ENCODE measurements at places on chromosomes 2 and 18. TPM values are rescaled to one million over a fixed set of nuclear protein-coding genes. Genes with fewer than 3 reads are reported as not detected.

GRCh38 chr2:69381337-69381737 is 5.7 kb downstream of the GFPT1 start:
- DNase-seq, result no peak

DNA sequence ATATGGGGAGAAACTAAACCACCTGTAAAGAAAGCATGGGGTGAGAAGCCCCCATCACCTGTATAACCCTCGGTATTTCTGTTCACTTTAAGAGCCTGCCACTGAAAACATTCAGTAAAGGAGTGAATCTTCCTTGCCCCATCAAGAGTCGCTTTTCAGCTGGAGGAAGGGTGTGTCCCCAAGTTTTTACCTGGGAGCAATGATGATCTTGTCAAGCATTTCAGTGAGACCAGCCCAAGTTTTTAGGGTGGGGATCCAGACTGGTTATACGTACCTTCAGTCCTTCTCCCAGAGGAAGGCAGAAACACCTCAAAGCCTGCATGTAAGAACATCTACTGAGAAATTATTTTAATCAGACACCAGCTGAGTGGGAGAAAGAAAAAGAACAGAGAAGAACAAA is at the start of gene DSG1:
TSS of gene DSG1 (plus strand) at position 301 of the 400 bp plus-strand sequence. CDS start 141 bp downstream, outside the sequence.
- no peak for DNase-seq

DNA sequence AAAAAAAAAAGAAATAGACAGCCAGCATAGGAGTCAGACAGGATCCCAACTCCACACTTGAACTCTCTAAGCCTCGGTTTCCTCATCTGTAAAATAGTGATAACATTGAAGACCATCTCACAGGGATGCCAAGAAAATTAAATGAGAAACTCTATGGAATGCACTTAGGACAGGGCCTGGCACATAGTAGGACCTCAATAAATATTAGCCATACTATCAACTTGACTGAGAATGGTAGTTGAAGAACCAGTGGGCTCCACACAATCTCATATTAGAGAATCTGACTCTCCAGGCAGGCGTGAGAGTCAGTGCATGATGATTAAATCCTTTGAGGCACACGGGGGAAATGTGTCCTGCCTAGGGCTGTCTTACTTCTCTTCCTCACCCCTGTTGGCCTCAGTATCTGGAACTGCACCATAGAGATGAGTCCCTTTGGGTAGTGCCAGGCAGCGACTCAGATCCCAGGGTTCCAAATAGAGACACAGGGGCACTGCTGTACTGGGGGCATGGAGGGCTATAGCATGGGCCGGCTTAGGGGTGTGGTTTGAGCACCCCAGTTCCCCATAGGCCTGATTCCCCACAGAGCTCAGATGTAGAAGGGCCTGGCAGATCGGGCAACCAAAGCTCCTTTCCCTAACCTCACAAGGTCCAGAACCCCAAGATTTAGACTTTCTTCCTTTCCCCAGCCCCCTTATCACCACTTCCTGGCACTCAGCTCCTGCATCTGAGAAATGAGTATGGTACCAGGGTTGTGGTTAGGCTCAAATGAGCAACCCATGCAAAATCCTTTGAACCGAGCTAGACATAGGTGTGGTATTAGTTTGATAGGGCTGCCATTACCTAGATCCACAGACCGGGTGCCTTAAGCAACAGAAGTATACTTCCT is 51.3 kb upstream of the CAB39 start:
- no peak for DNase-seq

LRRTM1 gene
- total RNA-seq, result 0.63 TPM

DNA sequence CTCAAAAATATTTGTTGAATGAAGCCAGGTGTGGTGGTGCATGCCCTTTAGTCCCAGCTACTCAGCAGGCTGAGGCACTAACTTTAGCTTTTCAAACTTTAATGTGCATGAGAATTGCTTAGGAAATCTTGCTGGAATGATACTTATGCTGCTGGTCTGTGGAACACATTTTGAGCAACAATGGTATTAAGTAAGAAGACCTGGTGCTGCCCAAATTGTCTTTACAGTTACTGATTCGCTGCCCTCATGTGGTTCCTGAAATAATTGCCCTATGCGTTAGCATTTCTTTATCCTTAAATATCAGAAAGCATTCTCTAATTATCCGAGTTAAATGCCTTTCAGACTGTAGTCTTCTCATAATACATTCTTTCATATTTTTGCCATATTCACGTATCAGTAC is 76.0 kb upstream of the SESTD1 start:
- no peak for DNase-seq

AMER3 gene
- total RNA-seq, result 0.42 TPM

DNA sequence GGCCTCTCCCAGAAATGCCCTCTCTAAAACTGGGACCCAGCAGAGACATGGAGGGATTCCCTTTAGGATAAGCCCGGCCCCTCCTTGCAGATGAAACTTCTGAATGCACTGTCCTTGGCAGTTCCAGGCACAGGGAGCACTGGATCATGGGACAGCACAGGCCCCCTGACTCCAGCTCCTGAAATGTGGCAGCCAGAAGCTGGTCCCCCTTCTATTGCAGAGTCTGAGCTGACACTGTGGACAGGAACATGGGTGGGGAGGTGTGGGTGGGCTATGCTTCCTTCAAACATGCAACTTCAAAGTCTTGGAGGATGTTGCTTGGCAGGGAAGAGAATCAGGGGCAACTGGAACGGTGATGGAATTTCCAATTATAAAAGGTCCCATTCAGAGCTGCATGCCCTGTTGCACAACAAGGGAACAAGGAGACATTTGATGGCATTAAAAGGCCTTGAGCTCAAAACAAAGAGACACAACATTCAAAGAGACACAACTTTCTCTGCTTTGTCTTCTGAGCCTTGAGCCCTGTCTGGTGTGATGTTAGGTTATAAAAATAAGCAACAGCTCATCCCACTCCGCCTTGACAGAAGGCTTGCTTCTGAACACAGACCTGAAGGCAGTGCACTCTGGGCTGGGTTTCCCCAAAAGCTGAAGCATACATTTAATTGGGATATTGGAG is 239.0 kb downstream of the OSR1 start:
- DNase-seq, result no peak

DNA sequence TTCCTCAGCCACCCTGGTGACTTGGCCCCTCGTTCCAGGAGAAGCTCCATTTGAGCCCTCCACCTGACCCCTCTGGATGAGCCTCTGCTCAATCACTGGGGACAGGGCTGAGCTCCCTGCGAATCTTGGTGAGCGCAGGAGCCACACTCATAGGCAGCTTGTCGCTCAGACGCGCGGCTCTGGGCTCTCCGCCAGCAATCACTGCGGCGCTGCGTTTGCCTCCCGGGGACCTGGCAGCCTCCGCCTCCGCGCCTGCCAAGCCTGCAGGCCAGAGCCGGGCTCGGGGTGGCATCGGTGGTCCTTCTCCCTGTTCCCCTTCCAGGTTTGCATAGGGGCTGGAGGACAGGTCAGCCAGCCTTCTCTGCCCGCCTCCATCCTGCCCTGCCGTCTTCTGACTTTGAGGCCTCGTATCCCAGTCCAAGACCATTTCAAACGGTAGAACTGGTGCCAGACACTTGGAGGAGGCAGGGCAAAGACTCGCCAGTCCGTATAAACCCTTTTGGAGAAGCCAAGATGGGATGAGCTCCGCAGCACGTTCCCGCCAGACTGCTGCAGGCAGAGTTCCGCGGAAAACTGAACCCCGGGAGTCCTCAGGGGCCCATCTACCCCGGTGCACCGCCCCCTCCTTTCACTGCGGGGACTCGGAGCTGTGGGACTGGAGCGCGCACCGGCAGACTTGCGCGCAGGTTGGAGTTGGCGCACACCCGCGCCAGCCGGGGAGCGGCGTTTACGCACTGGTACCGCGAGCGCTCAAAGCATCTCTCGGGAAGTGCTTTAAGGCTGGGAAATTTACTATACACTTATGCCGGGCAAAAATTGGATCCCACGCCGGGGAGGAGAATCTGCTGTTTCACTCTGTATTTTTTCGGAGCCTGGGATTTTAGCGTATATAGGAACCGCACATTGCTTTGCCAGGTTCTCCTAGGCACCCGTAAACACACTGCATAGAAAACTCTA is 1.1 kb upstream of the TACR1 start:
- DNase-seq, result no peak

DNA sequence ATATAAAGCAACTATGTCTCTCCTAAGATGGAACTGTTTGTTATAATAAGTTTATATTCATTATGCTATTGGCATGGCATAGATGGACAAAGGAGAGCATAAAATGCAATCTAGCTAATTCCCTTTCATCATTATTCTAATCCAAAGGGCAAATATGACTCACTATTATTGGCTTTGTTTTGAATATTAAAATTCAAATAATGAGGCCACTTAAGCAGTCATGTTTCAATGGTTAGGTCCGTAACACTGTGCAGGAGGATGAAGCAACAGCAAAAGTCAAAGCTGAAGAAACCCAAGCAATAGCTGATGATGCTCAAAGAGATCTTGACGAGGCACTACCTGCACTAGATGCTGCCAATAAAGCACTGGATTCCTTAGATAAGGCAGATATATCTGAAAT is 177.1 kb downstream of the TRABD2A start:
- no peak for DNase-seq

RAMP1 gene
- total RNA-seq, result 13.2 TPM

DNA sequence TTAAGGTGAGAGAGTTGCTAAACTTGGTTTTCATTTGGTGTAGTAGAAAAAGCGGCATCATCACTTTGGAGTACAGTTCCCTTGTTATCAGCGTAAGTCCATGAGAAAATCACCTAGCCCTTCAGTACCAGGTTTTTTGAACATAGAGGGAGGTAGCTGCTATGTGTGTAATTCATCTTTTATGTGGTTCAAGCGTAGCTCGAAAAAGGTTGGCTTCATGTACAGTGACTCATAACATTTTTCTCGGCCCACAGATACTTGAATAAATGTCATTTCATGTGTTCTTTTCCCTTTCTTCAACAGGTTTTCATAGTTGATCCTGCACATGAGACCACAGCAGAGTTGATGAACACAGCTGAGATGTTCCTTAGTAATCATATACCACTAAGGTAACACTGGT is 43.6 kb downstream of the UGGT1 start:
- no peak for DNase-seq

HOXD8 gene
- total RNA-seq, result 12.3 TPM

GRCh38 chr2:145931781-145932395 is 1412.0 kb upstream of the ZEB2 start:
- no peak for DNase-seq

MAP2 gene
- 13.5 TPM for total RNA-seq

PAX3 gene
- 3.3 TPM for total RNA-seq

GRCh38 chr2:186780701-186781316 is 68.2 kb downstream of the ZSWIM2 start:
- no peak for DNase-seq

FBXO36 gene
- total RNA-seq, result 3.2 TPM

DCC gene
- 2.0 TPM for total RNA-seq

DNAJC5G gene
- total RNA-seq, result 0.42 TPM

DNA sequence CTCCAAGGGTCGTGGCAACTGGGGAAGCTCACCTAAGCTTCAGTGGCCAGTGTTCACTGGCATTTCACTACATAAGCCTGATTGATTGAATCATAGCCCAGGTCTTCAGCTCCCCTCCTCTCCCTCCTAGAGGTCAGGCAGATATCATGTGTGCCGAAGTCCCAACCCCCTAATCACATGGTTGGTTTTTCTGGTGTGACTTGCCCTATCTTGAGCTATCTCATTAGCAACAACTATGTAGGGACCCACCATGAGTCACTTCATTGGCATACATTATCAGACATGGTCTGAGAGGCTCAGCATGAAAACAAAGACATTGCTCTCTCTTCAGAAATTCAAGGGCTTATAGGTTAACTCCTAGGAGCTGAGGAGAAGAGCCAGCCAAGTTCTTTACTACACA is 76.8 kb downstream of the LYPD1 start:
- no peak for DNase-seq

STPG4 gene
- not detected for total RNA-seq

MROH2A gene
- total RNA-seq, result 0.32 TPM

CPLX4 gene
- not detected for total RNA-seq

GRCh38 chr2:105138643-105139042 is 100.8 kb downstream of the MRPS9 start:
- DNase-seq, result no peak

Measured in urinary bladder (tissue), 4 donors.